ENCODE measurements at places on chromosomes 2 and 18.
A peak's percentile ranks its signal among the peaks of the same experiment; 100 is the strongest.

GRCh38 chr2:240600451-240600961 is 14.0 kb downstream of the CAPN10 start:
- no peak for DNase-seq

DNA sequence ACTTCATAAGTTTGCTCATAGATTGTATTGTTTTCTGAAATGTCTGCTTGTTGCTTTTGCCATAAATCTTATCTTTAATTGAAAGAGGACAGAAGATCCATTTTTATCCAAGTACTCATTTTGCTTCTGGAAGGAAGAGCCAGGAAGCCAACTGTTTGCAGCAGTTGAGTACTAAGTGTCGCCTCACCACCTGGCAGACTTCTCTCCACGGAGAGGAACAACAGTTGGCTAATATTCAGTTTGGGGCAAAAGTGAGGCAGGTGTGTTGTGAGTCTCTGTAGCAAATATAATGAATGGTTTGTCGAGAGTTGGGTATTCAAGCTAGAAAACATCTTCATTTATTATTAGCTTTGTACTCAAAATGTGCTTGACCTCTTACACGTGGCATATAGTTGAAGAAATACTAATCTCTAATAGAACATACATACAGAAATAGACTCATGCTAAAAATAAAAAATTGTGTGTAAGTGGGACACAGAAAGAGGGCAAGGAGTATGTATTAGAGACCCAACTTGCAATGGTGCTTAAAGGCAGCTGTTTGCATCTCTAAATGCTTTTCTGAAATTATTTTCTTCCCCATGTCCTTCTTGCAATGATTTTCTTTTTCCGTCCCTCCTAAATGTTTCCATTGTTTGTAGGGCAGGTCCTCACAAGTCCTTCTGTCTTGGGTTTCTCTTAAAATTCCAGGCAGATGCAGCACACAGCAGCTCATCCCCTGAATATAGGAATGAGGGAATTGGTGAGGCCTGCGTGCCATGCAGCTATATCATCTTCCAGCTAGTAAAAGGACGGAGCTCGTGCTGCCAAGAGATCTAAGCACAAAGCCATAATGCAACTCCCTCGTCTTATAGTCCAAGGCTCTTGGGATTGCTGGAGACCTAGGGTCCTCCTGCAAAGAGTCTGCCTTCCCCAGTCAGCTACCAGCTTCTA is 44.8 kb upstream of the MAP3K20 start:
- no peak for DNase-seq

- DNase-seq, result no peak
Measured at GRCh38 chr2:233822781-233823730, 31.3 kb downstream of the HJURP start.

- no peak for DNase-seq
Measured at GRCh38 chr2:199882667-199883066, 28.4 kb upstream of the C2orf69 start.

DNA sequence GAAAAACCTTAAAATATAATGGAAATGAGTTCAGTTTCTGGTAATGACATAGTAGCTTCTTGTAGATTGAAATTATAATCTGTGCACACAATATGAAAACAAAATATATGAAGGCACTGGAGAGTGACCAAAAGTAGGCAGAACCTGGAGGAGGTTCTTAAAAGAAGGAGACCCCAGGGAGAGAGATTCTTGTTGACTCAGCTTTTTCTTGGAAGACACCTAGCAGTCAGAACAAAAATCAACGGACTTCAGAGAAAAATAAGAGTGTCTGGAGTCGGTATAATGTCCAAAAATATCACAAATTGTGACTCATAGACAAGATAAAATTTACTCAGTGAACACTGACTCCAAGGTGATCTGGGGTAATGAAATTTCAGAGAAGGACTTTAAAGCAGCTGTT is 286.5 kb downstream of the CCDC178 start:
- no peak for DNase-seq

- no peak for DNase-seq
Measured at GRCh38 chr2:190792956-190793888, 87.4 kb upstream of the GLS start.

- DNase-seq, result no peak
Measured at GRCh38 chr2:239654266-239654665, 253.4 kb upstream of the HDAC4 start.

DNA sequence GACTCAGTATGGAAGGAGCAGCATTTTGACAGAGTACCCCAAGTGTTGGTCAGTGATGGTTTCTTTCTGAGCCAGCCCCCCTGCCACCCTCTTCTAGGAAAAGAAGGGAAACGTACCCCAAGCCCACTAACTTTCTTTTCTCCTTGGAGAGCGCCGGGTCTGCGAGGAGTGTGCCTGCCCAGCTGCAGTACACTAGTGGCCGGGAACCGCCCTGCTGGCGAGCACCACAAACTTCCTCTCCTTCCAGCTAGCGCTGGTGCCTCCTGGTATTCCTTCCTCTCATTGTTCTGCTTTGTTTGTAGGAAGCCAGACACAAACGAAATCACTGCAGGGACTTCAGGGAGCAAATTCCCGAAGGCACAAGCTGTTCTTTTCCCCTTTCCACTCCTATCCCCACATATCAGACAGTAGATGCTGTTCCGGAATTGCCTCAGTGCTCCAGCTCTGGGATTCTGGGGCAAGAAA is 1.8 kb downstream of the CCDC85A start:
- DNase-seq, result peak; percentile 84

GRCh38 chr2:220663065-220663464 is 909.0 kb downstream of the EPHA4 start:
- no peak for DNase-seq

DNA sequence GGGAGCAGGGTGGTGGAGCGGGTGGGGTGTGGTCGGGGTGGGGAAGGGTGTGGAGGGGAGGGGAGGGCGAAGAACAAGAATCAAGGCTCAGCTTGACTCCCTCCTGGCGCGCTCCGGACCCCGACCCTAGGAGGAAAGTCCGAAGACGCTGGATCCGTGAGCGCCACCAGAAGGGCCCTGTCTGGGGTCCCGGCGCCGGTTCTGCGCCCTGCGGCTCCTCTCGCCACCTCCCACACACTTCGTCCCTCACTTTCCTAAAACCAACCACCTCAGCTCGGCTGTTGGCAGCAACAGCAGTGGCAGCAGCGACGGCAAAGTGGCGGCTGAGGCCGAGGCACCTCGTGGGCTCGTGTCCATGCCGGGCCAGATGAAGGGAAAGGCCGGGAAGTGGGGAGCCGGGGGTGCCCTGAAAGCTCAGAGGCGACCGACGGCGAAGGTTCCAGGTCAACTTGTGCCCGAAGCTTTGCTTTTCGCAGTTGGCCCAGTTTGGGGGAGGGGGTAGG is 2.1 kb downstream of the KLHL14 start:
- DNase-seq, result peak; percentile 5

- DNase-seq, result no peak
Measured at GRCh38 chr2:98170076-98170475, 83.1 kb downstream of the VWA3B start.

GRCh38 chr18:34872066-34872465 is 162.0 kb downstream of the DTNA start:
- no peak for DNase-seq

- peak; percentile 74 for DNase-seq
Measured at GRCh38 chr2:217065695-217066405, 206.0 kb upstream of the TNP1 start.

- DNase-seq, result no peak
Measured at GRCh38 chr2:10549195-10549594, 101.1 kb upstream of the ODC1 start.

DNA sequence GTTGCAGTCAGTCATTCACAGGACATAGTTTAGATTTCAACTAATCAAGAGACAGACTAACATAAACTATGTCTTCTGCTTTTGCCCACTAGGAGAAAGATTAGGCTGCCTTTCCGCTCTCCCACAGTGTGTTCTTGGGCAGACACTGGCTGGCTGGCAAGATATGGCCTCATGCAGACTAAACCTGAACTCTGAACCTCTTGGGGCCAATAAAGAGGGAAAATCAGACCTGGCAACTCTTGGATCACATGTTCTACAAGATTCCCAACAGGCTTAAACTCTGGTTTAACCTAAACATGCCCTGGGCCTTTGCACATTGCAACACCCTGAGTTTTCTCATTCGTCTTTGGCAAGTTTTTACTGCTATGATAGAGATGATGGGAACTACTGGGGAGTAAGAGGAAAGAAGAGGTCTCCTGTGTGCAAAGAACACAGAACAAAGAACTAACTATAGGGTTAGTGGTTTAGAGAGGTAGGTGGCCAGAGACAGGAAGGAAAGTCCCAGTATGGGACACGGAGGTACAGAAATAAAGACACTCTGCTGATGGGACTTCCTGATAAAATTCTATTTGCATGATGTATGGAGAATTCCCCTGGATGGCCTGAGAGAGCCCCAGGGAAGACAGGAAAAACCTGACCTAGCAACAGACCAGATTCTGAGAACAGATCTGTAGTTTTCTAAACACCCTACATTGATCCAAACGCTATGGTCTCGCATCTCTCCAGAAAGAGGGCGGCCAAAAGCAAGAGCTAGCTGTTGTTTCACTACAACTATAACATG is 2.0 kb upstream of the ATRAID start:
- DNase-seq, result no peak
